ENCODE measurements at places on chromosomes 13 and 19.

GRCh38 chr13:40534456-40534855 lies 132.0 kb downstream of the FOXO1 start:
- no peak for DNase-seq

DNA sequence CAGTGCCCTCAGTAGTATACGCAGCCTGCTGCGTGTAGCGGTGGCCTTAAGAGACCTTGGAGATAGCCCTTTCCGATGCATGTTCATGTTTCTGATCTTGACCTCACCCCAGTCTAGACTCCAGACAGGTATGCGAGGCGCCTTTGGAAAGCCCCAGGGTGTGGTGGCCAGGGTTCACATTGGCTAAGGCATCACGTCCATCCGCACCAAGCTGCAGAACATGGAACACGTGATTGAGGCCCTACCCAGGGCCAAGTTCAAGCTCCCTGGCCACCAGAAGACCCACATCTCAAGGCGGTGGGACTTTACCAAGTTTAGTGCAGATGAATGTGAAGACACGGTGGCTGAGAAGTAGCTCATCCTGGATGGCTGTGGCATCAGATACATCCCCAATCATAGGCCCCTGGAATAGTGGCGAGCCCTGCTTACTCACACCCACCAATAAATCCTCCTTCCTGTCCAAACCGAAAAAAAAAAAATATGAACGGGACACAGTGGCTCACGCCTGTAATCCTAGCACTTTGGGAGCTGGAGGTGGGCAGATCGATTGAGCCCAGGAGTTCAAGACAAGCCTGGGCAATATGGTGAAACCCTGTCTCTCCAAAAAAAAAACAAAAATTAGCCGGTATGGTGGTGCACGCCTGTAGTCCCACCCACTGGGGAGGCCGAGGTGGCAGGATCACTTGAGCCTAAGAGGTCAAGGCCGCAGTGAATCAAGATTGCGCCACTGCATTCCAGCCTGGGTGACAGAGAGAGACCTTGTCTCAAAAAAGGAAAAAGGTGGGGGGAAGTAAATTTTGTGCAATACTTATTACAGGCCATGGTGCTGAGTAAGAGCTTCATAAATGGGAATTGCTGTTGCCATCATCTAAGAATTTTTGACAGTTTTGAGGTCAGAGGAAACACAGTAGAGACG lies 12.4 kb upstream of the CBLC start:
- no peak for DNase-seq

DNA sequence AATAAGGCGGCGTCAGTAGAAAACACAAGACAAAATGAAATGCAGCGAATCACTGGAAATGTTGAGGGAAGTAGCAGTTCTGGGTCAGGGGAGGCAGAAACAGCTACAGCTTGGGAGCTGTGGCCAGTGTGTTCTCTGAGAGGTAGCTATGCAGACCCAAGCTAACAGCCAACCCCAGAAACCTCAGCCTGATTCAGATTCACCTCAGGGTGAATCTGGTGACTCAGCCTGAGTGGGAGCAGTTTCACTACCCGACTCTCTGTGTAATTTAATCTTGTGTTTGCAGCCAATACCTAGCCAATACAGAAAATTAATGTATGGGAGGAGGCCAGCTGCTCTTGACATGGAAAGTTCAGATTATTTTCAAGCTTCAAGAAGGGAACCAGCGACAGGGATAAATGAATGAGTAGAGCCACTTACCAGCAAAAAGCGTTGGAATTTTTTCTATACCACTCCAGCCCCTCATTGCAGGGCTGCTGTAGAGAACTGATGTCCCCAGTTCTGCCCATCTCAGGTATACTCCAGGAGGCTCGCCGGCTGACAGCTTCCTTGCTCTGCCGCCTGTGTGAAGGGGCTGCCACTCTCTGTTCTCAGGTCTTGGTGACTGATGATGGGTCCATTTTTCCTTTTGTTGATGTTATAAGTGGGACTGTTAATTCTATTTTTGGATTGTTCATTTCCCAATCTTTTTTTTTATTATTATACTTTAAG lies 8.9 kb downstream of the IGFL3 start:
- peak; percentile 67 for DNase-seq

DNA sequence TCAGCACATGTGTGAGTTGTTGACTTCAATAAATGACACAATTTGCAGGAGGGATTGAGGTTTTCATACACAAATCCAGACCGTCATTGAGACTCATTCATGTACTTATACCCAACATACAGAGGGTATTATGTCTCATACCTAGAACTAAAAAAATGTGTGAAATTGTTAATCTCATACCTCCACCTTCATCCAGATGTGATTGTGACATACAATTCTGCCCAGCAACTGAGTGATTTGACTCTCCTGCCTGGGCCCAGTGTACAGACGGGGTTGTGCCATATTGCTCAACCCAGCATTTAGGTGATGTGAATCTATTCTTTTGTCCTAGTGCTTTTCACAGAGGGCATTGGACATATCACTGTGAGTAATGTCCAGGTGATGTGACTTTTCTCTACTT lies 12.6 kb upstream of the ZNF681 start:
- DNase-seq: peak; percentile 63

DNA sequence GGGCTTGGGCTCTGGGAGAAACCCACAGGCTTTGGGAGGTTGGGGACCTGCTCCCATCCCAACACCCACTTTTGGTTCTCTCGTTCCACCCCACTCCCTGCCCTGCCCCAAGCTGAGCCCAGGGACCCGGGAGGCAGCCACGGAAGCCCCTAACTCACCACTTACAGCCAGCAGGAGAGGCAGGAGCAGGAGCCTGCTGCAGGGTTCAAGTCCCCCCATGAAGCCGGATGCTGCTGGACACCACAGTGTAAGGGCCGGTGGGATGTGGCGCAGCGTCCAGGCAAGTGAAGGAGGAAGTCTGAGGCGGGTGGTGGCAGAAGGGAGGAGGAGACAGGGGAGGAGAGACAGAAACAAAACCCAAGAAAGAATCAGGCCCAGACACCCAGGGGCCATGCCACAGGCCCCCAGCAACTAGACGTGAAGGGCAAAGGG lies at the start of gene TYROBP:
TSS of gene TYROBP (minus strand) at position 286 of the 432 bp plus-strand sequence. CDS start at position 219, 67 bp downstream.
- no peak for DNase-seq

GRCh38 chr13:28569886-28570285 lies 75.0 kb upstream of the FLT1 start:
- DNase-seq: no peak

DNA sequence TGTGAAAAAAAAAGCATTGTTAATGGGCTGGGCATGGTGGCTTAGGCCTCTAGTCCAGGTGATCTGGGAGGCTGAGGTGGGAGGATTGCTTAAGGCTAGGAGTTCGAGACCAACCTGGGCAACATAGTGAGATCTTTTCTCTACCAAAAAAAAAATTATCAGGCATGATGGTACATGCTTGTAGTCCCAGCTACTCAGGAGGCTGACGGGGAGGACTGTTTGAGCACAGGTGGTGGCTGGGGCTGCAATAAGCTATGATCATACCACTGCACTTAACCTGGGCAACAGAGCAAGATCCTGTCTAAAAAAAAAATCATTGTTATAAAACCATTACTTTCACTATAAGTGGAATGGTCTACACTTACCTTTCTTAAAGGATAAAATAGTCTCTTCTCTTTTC lies 30.4 kb downstream of the GPC6 start:
- DNase-seq: no peak

- no peak for DNase-seq
Measured at GRCh38 chr13:20637811-20638210, 65.7 kb upstream of the IL17D start.

DNA sequence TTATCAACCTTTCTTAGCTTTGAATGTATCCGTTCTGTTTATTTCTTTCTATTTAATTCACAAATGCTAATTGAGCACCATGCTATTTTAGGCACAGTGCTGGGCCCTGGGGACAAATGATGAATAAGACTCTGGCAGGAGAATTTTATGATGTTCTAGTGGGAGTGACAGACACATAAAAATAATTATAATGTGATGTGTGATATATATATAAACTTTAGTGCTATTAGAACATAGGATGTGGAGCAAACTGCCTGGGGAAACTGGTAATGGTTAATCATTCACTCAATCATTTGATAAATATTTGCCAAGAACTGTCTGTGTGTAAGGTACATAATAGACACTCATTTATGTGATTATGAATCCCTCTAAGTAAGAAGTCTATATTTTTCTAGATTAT lies 50.7 kb upstream of the FRY start:
- DNase-seq: no peak

- no peak for DNase-seq
Measured at GRCh38 chr13:32722340-32722739, 136.1 kb downstream of the PDS5B start.

DNA sequence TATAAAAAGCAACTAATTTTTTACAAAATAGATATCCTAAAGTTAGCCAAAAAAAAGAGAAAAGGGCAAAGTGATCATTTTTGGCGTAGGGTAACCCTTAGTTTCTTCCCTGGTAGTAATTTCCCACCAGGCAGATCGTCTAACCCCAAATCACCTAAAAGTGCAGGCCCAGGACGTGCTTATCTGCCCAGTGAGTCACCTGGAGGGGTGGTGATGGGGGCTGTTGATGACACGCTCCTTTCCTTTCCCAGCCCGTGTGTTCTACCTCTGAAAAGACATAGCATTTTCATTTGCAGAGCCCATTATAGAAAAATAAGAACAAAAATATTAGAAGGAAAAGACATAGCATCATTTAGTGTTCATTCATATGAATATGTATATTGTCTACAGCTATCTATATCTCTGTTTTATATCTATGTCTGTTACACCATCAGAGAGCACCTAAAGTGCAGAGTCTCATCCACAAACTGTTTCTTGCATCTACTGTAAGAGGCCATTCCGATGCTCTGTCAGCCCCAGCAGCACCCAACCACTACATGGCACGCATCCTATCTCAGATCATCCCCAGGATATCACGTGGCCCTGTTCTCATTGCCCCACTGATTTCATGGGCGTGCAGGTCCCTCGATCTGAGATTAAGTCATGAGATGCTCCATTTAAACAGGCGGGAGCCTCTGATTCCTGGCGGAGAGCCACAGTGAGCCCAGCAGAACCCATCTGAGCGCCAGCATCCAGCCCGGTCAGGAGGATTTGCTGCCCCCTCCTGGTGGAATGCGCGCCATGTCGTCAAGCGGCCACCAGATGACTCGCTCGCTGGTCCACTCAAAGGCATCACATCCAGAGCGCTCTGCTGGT lies 8.5 kb upstream of the LILRB3 start:
- peak; percentile 77 for DNase-seq

DNA sequence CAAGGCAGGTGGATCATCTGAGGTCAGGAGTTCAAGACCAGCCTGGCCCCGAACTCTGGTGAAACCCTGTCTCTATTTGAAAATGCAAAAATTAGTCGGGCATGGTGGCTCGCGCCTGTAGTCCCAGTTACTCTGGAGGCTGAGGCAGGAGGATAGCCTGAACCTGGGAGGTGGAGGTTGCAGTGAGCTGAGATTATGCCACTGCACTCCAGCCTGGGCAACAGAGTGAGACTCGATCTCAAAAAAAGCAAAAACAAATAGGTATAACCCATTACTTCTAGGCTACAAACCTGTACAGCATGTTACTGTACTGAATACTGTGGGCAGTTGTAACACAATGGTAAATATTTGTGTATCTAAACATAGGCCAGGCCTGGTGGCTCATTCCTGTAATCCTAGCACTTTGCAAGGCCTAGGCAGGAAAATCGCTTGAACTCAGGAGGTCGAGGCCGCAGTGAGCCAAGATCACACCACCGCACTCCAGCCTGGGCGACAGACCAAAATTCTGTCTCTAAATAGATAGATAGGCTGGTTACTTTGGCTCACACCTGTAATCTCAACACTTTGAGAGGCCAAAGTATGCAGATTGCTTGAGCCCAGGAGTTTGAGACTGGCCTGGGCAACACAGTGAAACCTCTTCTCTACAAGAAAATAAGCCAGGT lies 63.5 kb downstream of the MYO9B start:
- DNase-seq: no peak

GRCh38 chr13:97179501-97179900 lies 42.6 kb upstream of the MBNL2 start:
- DNase-seq: no peak

DNA sequence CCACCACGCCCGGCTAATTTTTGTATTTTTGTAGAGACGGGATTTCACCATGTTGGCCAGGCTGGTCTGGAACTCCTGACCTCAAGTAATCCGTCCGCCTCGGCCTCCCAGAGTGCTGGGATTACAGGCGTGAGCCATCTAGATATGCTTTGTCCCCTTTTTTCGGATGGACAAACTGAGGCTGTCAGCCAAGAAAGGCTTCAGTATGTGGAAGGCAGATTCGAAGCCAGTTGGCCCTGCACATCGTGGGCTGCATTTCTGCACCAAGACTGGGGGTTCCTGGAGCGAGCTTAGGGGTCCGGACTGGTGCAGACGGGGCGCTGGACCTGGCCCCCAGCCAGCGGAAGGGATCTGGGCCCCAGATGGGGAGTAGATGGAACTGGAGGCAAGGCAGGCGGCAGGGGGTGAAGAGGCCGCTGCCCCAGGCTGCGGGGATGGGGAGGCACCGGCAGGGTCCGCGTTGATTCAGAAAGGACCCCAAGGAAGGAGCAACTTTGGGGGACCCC lies 9.7 kb upstream of the JUND start:
- no peak for DNase-seq

- no peak for DNase-seq
Measured at GRCh38 chr19:41587101-41587837, 11.3 kb downstream of the CEACAM21 start.

- no peak for DNase-seq
Measured at GRCh38 chr19:21164541-21164940, 22.7 kb downstream of the ZNF431 start.

DNA sequence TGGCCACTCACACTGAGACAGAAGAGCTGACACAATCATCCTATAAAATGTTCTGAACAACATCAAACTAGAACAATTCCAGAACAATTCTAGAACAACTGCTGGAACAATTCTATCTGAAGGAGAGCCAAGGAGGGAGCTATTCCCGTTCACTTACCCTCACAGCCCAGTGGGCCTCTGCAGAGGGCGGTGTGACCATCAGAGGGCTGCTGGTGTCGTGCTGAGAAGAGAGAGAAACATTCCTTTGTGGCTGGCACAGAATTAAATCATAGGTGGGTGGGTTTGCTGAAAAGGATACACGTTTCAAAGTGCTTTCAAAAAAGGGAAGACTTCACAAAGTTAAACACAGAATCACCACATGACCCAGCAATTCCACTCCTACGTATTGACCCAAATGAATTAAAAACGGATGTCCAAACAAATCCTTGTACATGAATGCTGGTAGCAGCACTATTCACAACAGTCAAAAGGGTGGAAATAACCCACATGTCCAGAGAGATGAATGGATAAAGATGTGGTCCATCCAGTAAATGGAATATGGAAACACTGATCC lies 34.9 kb downstream of the EPS15L1 start:
- DNase-seq: no peak

- DNase-seq: no peak
Measured at GRCh38 chr13:28864544-28864943, 44.4 kb downstream of the MTUS2 start.

DNA sequence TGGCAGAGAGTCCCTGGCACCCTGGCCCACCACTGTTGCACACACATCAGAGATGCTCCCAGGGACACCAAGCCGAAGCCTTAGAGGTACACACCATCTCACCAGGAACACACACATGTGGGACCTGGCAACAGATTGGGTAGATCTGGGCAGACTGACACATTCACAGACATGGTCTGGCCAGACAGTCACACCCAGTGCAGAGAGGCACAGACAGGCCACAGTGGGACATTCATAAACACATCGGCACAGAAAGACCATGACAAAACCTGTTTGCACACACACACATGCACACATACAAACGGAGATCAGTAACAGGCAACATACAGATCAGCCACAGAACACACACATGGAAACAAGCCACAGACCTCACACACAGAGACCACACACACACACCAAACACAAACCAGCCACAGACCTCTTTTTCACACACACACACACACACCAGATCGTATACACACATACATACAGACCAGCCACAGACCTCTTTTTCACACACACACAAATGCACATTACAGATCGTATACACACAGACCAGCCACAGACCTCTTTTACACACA lies 6.3 kb upstream of the JUNB start:
- DNase-seq: peak; percentile 55

Data from activated CD4-positive, alpha-beta T cell treated with anti-CD3 and anti-CD28 coated beads, Interleukin-10, Interleukin-2, amounts not matched to agents 100 ng/mL and 50 ng/mL, durations not matched to agents 16 hours and 8 hours (primary cell).